ENCODE measurements at places on chromosomes 3 and 15.

- no peak for DNase-seq
Observed at GRCh38 chr3:182487143-182487542, 306.2 kb upstream of the ATP11B start.

GRCh38 chr3:36248374-36248773 lies 131.9 kb upstream of the STAC start:
- DNase-seq: no peak

DNA sequence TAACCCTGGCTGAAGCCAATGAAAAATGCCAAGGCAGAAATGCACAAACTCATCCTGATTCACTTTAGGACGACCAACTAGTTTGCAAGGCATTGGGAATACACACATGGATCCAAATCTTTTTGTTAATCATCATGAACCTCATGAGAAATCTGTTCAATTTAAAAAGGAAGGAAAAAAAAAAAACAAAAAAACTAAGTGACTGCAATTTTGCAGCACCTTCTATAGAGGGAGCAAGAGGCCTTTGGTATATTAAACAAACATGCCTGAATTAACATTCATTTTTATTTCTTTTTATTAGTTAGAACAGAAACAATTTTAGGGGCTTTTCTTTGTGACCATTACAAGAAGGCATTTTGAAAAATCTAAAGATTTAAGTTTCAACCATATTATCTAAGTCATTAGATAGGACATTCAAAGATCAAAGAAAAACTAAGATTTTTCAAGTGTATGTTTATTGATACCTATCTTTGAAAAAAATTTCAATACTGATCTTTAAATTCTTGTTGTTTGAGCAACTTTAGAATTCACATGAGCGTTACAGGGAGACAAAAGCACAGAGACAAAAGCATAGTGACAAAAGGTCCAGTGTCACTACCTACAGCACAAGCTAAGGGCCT lies 182.4 kb downstream of the CBLB start:
- no peak for DNase-seq

- no peak for DNase-seq
Observed at GRCh38 chr3:69406163-69406562, 20.3 kb upstream of the FRMD4B start.

DNA sequence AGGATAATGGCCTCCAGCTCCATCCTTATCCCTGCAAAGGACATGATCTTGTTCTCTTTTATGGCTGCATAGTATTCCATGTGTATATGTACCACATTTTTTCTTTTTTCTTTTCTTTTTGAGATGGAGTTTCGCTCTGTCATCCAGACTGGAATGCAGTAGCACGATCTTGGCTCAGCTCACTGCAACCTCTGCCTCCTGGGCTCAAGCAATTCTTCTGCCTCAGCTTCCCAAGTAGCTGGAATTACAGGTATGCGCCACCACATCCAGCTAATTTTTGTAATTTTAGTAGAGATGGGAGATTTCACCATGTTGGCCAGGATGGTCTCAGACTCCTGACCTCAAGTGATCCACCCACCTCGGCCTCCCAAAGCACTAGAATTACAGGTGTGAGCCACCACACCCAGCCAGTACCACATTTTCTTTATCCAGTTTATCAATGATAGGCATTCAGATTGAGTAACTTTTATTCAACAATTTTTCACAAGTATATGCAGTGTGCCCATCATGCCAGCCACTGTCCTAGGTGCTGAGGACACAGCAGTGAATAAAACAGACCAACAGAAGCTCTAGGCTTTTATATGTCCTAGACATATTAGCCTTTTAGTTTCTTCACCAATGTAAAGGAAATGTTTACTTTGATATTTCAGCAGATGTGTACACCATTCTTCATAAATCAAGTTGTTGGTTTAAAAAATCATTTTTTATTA lies 815.2 kb downstream of the FHIT start:
- no peak for DNase-seq

DNA sequence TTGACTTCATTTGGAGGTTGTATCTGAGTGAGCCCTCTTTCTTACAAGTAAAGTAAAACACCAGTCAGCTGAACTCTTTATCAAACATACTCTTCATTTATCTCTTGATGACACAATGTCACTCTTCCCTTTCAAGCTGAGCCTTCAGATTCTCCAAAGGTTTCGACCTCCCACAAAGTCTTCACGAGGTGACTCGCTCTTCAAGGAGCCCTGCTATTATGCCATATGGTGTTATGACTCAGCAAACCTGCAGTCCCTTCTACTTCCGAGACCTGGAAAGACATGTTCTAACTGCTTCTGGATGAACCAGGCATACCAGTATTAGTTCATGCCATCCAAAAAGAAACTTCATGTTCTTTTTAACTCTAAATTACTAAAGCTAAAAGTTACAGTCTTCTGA lies 23.1 kb downstream of the AADAC start:
- DNase-seq: no peak

DNA sequence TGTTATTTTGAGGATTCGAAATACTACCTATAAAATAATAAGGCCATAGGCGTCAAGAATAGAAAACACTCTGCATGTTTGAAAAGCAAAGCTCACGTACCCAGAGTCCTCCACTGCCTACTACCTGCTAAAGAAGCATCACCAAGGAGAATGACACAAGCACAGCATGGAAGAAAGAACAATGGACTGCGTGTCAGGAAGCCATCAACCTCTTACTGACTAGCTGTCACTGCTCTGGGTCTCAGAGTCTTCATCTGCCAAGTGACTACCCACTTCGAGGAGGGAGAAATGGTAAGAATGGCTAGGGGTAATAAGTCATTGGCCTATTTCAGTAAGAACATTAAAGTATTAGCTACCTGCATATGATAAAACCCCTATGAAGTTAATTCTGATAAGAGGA lies 49.4 kb downstream of the CLASP2 start:
- no peak for DNase-seq

DNA sequence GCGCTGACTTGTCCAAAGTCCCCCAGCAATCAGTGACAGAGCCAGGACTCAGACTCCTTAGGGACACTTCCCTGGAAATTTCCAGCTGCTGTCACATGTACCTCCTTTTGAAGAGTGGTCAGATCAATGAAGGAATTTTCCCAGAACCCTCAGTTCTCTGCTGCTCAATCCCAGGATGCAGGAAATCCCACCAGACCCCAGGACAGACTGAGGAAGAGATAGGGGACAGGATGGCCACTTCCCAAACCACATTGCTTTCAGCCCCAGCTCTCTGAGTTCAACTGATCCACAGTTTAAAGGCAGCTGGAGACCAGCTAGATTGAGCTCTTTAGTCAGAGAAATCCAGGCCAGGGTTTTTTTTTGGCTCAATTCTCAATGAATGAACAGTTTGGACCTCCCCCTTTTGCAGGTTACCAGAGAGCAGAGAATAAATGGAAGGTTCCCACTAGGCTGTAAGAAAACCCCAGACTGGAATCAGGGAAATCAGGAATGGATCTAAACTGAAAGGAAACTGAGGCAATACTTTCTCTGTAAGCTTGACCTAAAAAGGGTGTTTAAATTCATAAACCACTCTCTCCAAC lies 1.5 kb downstream of the CYP1A1 start:
- peak; percentile 37 for DNase-seq

GRCh38 chr3:127691489-127691888 lies 18.7 kb downstream of the ABTB1 start:
- DNase-seq: no peak

DNA sequence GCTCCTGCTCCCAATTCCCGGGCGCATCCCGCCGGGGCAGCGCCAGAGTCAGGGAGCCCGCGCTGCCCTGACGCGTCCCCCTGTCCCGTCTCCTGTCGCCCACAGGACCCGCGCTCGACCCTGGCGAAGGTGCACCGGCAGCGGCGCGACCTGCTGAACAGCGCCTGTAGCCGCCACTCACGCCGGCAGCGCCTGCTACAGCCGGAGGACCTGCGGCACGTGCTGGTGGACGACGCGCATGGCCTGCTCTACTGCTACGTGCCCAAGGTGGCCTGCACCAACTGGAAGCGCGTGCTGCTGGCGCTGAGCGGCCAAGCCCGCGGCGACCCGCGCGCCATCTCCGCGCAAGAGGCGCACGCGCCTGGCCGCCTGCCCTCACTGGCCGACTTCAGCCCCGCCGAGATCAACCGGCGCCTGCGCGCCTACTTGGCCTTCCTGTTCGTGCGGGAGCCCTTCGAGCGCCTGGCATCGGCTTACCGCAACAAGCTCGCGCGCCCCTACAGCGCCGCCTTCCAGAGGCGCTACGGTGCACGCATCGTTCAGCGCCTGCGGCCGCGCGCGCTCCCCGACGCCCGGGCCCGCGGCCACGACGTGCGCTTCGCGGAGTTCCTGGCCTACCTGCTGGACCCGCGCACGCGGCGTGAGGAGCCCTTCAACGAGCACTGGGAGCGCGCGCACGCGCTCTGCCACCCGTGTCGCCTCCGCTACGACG lies 16.9 kb downstream of the C3orf22 start:
- no peak for DNase-seq

- DNase-seq: no peak
Observed at GRCh38 chr3:143445118-143445517, 325.5 kb downstream of the CHST2 start.

- no peak for DNase-seq
Observed at GRCh38 chr3:2516762-2517441, 418.2 kb downstream of the CNTN4 start.

DNA sequence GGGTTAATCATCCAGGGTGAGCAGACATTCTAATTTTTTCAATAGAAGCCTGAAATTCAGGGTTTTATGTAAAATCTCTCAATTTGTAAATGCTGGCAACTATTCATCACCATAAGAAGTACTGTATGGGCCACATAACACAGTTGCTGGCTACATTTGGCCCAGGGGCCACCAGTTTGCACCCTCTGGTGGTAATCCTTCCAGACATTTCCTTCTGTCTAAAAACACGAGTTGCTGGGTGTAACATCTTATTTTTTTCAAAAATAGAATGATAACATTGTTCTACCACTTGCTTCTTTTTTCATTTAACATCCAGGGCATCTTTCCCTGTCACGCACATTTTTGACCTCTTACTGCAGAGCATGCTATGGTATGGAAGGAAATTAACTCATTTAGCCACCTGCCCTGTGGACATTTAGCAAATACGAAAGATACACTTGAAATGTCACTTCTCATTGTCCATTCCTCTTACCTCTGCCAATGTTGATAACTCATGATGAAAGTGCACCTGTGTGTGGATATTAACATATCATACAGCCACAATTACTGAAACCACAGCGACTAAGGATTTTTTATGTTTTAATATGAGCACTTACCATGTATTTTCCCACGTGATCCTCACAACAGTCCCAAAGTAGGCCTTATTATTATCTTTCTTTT lies 117.5 kb upstream of the ARHGEF3 start:
- DNase-seq: no peak

- DNase-seq: no peak
Observed at GRCh38 chr15:63729115-63729884, 104.4 kb downstream of the HERC1 start.

DNA sequence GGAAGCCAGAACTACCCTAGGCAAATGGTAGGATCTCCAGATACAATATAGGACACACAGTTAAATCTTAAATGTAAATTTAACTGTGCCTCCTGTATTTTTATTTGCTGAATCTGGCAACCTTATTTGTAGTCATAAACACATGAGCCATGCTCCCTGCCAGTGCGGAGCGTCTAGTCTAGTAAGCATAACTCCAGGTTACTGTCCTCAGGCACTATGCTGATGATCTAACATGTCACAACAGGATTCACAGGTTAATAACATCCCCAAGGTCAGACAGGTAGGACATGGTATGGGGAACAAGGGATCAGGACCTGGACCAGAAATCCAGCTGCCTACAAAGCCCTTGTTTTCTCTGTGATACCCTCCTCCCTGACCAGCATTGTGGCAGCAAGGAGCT lies 305.1 kb downstream of the CACNA2D3 start:
- peak; percentile 59 for DNase-seq

- no peak for DNase-seq
Observed at GRCh38 chr3:123936400-123936799, 24.6 kb downstream of the CCDC14 start.

GRCh38 chr3:153029350-153029749 lies 132.7 kb upstream of the RAP2B start:
- DNase-seq: no peak

DNA sequence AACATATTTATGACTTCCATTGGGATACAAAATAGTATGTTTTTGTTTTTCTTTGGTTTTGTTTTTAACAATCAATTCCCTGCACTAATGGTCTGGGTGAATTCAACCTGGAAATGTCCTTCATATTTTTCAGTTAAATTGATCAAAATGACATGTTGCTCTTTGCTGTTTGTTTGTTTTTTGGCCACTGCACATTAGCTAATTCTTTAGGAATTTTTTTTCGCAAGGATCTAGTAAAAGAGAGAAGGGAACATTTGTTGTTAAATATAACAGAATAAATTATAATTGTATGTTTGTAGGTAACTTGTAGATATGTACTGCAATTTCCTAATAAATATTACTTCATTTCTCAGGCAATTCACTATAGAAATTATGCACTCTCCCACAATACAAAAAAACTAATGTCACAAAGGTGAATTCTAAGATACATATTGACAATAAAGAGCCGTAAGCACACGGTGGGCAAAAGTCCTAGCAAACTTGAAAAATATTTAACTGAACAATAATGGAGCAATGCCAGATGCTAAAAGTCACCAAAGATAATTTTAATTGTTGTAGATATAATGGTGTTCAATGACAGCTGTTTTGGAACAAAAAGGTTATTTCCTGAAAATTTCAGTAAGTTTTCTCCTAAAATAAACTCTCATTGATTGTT lies 21.4 kb upstream of the PPARG start:
- no peak for DNase-seq

DNA sequence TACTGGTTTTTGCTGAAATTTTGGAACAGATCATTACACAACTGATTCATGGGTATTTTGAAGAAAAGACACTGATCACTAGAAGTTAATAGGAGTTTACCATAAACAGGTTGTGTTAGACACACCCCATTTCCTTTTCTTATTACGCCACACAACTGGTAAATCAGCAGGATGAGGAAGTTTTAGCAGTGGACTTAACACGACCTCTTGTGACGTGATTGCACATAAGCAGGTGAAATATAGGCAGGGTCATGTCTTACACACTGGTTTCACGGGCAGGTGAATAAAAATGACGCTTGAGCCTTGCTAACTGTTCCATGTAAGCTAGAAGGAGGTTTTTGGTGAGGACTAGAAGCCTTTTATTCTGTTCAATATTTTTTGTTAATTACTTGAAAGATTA lies 27.1 kb upstream of the TPRG1 start:
- DNase-seq: no peak

- DNase-seq: no peak
Observed at GRCh38 chr3:87052499-87053260, 61.7 kb upstream of the VGLL3 start.

- DNase-seq: no peak
Observed at GRCh38 chr3:195031574-195032003, 239.4 kb downstream of the XXYLT1 start.

DNA sequence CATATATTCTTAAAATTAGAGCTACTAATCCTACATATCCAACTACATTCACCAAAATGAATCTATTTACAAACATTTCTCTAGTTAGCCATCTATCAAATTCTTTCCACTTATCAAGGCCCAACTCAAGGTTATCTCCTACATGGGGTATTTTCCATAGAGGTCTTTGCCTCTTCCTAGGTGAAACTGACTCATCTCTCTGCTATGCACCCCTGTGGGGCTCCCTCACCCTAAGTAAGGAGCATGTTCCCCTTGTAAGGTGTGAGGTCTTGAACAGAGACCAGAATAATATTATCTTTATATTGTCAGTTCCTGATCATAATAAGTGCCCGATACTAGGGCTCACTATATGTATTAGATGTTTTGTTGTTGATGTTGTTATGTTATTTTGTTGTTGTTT lies 74.6 kb upstream of the TSC22D2 start:
- DNase-seq: no peak

GRCh38 chr15:91915576-91915975 lies 62.1 kb downstream of the SLCO3A1 start:
- DNase-seq: peak; percentile 88

- DNase-seq: no peak
Observed at GRCh38 chr15:100728371-100729201, 126.2 kb downstream of the ASB7 start.

Data from NCI-H187 treated with DMSO at 0.1 percent for 48 hours (cell line).